ENCODE measurements at places on chromosomes 16 and 17.

- no peak for DNase-seq
Observed at GRCh38 chr16:83353241-83353640, 454.5 kb upstream of the HSBP1 start.

- DNase-seq, result no peak
Observed at GRCh38 chr16:15795615-15796014, 61.2 kb downstream of the MYH11 start.

DNA sequence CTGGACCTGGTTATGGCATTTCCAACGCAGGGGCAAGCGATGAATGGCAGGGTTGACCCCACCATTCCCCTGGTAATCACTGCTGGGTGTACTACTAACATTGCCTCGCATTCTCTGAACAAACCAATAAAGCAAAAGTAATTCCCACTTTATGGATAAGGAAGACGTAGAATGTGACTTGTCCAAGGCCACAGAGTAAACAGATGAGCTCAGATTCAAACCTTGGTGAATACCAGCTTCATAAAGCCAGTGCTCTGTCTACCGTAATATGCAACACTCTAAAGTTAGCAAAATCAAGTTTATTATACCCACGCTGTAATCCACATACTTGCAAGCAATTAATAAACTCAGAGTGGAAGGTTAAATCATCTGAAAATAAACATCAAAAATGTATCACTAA, 59.6 kb downstream of the ANKFY1 start:
- no peak for DNase-seq

GRCh38 chr17:83065660-83066542, 13.5 kb upstream of the METRNL start:
- no peak for DNase-seq

- no peak for DNase-seq
Observed at GRCh38 chr16:28554634-28555423, 1.1 kb downstream of the SGF29 start.

DNA sequence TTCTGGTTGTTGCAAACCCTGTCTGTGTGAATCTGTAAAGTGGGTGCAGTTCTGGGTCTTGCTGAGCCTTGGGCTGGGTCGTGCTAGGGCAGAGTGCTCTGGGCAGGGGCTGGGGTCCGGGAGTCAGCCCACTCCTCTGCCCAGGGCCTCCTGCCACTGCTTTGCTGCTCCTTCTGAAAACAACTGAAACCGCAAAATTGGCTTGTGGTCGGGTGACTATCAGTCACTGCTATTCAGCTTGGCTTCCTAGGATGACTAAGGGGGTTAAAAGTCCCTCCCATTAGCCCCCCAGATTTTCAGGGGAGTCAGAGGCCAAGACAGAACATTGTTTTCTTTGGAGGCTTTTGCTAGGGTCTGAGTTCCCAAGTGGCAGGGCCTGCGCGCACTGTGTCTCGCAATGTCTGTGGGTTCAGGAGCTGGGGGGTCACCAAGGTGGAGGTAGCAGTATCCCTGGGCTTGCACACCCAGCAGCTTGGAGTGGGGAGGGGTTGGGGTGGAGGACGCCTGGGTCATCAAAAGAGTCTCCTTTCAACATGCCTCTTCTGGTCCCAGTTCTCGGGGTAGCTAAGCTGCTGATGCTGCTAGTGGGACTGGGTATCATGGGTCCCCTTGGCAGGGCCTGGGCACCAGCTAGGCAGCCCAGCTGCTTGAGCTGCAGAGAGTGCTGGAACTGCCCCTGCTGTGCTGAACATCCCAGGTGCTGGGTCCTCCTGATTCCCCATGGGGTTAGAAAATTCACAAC, 13.5 kb upstream of the TBX21 start:
- peak; percentile 76 for DNase-seq

- DNase-seq, result no peak
Observed at GRCh38 chr17:79117905-79118487, 43.4 kb downstream of the ENGASE start.

DNA sequence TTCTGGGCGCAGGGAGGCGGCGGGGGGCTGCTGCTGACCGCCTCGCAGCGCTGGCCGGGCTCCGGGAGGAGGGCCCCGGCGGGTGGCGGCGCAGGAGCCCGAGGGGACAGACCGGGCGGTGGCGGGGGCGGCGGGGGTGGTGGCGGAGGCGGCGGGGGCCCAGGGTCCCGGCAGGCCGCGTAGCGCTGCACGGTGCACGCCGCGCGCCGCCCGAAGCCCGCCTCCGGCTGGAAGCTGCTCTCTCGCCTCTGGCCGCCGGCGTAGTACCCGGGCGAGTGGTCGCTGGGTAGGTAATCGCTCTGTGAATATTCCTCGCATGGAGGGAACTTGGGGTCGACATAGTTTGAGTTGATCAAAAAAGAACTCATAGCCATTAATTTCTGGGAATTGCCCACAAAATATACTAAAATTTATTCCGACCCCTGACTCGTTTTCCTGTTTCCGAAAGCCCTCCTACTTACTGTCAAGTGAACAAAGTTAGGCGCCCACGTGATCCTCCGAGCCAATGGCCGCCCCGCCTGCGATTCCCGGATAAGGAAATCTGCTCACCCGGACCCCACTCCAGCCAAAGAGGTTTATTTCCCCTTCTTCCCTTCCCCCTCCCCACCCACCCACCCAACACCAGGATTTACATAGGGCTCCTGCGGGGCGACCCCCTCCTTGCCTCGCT, at the start of gene HOXB4:
Gene HOXB4, minus strand, starts transcription at position 405 of the 670 bp plus-strand sequence. Its CDS starts 31 bp downstream, at position 374.
- peak; percentile 62 for DNase-seq

GRCh38 chr16:57240851-57241250, 4.2 kb upstream of the ARL2BP start:
- DNase-seq, result no peak

DNA sequence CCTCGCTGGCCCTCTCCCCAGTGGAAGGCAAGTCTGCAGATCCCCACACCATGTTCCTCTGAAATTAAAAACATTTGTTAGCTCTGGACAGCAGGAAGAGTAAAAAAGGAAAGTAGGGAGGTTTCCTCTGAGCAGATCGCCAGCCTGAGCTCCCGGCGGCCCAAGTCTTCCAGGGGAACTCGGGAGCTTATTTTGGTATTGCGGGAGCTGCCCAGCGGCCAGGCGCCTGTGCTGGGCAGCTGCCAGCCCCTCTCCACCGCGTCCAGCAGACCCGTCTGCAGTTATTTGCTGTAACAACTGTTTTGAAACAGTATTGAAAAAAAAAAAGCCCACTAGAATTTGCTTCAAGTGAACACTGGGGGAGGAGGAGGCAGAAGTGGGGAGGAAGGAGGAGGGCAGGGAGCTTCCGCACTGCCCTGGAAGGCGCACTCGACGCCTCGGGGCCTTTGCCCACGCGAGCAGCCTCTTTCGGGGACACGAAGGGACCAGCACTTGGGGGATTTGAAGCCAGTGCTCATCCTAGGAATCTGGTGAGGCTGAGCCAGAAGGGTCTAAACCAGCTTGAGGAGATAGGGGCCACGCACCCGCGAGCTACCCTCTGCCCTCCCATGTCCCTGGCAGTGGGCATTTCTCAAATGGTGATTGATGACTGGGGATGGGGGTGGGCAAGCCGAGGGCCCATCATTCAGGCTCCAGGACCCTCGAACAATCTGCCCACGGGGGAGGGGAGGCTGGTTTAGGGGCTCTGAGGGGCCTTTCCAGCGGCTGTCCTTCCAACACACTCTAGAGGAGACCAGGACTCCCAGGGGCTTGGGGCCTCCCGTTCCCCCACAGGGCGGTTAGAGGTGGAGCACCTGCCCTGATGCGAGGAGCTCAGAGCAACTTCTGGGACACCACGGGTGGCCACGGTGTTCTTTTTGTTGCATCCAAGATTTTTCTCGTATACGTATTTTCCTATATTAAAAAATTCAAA, 3.0 kb upstream of the BAHCC1 start:
- DNase-seq, result no peak

DNA sequence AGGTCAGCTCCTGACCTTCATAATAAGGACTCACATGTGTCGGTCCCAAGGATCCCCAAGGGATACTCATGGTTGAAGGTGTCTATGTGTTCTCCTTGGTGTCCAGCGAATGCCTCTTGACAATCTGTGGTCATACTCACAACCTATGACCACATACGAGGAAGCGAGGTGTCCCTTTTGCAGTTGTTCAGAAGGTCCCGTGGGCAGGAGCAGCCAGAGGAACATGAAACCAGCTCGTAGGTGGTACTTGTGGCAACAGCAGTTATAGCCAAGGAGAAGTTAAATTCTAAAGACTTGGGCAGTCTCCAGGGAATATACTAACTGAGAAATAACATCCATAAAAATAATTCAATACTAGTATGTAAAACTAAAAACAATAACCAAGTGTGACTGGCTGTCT, 685.3 kb downstream of the WWOX start:
- DNase-seq, result no peak

GRCh38 chr16:71540-72401, 660 bp downstream of the RHBDF1 start:
- no peak for DNase-seq

DNA sequence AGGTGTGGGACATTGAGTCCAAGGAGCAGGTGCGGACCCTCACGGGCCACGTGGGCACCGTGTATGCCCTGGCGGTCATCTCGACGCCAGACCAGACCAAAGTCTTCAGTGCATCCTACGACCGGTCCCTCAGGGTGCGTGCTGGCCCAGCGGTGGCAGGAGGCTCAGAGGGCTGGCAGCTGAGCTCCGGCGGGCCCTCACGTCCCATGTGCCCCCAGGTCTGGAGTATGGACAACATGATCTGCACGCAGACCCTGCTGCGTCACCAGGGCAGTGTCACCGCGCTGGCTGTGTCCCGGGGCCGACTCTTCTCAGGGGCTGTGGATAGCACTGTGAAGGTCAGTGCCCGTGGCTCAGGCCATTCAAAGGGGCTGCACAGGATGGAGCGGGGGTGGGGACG, 20.4 kb downstream of the CASKIN1 start:
- DNase-seq, result no peak

GRCh38 chr16:25614716-25615265, 77.0 kb upstream of the HS3ST4 start:
- no peak for DNase-seq

DNA sequence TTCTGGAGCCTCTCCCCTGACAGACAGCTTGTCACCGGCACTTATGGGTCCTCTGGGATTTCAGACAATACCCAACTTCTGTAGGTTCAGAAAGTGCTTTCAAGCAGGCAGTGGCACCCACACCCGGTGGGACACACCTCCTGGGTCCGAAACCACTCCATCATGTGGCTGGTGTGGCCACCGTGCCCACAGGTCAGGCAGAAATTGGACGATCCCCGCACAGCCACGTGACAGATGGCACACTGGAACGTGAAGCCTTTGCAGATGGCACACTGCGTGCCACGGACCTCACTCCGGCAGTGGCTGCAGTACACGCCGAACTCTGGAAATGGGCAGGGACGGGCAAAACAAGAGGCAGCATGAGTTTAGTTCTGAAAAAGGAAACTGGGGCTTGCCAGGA, 99.5 kb upstream of the FA2H start:
- no peak for DNase-seq

- DNase-seq, result no peak
Observed at GRCh38 chr17:17942846-17943245, 29.4 kb downstream of the TOM1L2 start.

GRCh38 chr17:1095090-1095852, 84.5 kb downstream of the ABR start:
- DNase-seq, result no peak

- no peak for DNase-seq
Observed at GRCh38 chr16:51557670-51558069, 406.6 kb upstream of the SALL1 start.
